Activated CD4-positive, alpha-beta T cell treated with anti-CD3 and anti-CD28 coated beads, Interleukin-2, Interleukin-6, amounts not matched to agents 100 ng/mL and 50 ng/mL, durations not matched to agents 16 hours and 8 hours (primary cell): ENCODE measurements at places on chromosomes 1 and 21.

DNA sequence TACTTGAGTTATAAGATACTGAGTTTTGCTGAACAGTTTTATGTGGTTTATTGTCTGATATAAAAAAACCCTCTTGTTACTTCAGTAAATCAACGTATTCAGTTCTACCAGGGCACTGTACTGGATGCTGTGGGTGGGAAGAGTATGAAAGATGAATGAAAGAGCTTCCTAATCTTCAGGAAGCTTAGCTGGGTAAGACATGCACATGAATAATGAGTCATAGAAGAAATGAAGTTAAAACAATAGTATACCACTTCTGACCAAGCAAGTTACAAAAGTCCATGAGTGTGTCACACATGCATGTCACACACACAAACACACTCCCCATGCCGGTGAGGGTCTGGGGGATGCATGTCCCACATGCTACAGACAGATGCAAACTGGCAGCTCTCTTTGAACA, 105.9 kb downstream of the SIPA1L2 start:
- no peak for DNase-seq

DNA sequence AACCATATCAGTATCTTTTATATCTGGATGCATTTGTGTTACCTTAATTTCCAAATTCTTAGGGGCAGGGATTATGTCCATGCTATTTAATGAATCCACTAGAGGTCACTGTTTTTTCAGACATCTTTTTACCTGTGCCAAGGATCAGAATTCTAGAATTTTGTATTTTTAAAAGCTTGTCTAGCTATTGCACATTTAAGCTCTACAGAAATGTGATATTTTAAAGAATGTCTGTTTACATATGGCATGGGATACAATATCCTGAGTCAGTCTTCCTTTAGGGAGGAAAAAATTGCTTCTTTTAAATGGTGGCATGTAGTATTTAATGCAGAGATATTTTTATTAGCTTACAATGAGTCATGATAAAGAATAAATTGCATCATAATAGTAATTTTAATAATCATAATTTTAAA, 11.3 kb downstream of the RPAP2 start:
- DNase-seq: peak; percentile 35

DNA sequence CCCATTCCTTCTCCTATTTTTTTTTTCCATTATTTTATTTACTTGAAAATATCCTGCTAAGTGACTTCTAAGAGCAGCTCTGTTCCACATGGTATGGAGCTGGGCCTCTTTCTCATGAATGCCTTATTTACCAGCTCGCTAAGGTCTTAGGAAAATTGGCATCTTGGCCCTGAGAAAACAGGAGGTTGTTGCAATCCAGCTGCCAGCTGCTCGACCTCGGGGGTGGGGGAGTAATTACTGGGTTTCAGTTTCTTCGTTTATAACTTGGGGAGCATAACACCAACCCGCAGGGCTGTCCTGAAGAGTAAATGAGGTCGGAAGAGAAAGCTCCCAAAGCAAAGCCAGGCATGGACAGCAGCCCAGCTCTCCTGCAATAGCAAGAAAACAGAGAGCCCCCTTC, 176.3 kb downstream of the AJAP1 start:
- DNase-seq: no peak

- peak; percentile 48 for DNase-seq
Measured at GRCh38 chr1:246971090-246971721, 36.7 kb downstream of the ZNF695 start.

DNA sequence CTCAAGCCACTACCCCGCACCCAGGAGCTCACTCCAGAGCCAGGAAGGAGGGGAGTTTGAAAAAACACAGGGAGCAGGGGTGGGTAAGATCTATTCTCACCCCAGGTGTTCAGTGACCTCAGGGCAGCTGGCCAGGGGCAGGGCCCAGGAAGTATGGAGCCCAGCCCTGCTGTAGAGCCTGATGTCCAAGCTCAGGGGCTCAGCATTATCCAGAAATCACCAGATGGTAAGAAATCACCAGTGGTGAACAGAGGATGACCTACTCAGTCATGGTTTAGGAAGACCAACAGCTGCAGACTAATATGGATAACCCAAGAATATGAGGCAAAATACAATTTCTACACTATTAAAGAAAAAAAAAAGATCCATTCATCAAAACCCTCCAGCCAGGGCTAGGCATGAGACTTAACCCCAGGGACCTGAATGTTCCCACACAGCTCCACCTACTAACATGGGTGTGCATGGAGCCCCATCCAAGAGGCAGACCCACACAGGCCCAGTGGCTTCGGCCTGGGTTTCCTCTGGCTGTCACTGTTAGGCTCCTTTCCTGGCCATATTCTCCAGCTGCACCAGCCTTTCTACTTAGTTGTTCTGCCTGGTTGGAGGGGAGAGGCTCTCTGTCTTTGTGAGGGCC, 67.6 kb downstream of the KCNN3 start:
- no peak for DNase-seq
